ENCODE measurements at places on chromosomes 1 and 21.

- DNase-seq, result no peak
Observed at GRCh38 chr21:31497914-31498313, 153.9 kb upstream of the TIAM1 start.

GRCh38 chr1:229889031-229889517 lies 178.0 kb upstream of the GALNT2 start:
- no peak for DNase-seq

GRCh38 chr1:53669621-53670191 lies 69.3 kb downstream of the GLIS1 start:
- no peak for DNase-seq

- DNase-seq, result no peak
Observed at GRCh38 chr1:95179205-95179986, 54.6 kb upstream of the RWDD3 start.

DNA sequence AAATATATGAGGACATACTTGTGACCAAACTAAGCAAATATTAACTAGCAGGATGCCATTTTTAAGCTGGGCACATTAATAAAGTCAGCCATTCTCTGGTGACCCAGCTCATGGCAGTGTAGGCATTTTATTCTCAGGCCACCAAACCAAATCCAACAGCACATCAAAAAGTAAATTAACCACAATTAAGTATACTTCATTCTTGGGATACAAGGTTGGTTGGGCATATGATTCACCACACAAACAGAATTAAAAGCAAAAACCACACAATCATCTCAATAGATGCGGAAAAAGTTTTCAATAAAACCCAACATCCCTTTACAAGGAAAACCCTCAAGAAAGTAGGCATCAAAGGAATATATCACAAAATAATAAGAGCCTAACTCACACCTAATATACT lies 101.3 kb downstream of the FAF1 start:
- DNase-seq, result no peak
